ENCODE measurements at places on chromosomes 4 and X. TPM values are rescaled to one million over a fixed set of nuclear protein-coding genes. Genes with fewer than 3 reads are reported as not detected.

The GAGE13 gene
- total RNA-seq, result not detected

The FSTL5 gene
- under 0.01 TPM for total RNA-seq

The NPY1R gene
- total RNA-seq, result 0.09 TPM

The CLTRN gene
- total RNA-seq, result 0.09 TPM

The MAMLD1 gene
- 0.85 TPM for total RNA-seq

The KCTD8 gene
- total RNA-seq, result 1.0 TPM

The TMPRSS11D gene
- 0.09 TPM for total RNA-seq
